ENCODE measurements at places on chromosomes 3 and 15.

- no peak for DNase-seq
Measured at GRCh38 chr3:88589138-88589537, 439.4 kb downstream of the C3orf38 start.

GRCh38 chr3:196519718-196520082 lies 4.6 kb upstream of the SMCO1 start:
- no peak for DNase-seq

- DNase-seq, result no peak
Measured at GRCh38 chr3:143532091-143532490, 316.2 kb downstream of the SLC9A9 start.

GRCh38 chr15:88139936-88140335 lies 116.6 kb downstream of the NTRK3 start:
- DNase-seq, result no peak

DNA sequence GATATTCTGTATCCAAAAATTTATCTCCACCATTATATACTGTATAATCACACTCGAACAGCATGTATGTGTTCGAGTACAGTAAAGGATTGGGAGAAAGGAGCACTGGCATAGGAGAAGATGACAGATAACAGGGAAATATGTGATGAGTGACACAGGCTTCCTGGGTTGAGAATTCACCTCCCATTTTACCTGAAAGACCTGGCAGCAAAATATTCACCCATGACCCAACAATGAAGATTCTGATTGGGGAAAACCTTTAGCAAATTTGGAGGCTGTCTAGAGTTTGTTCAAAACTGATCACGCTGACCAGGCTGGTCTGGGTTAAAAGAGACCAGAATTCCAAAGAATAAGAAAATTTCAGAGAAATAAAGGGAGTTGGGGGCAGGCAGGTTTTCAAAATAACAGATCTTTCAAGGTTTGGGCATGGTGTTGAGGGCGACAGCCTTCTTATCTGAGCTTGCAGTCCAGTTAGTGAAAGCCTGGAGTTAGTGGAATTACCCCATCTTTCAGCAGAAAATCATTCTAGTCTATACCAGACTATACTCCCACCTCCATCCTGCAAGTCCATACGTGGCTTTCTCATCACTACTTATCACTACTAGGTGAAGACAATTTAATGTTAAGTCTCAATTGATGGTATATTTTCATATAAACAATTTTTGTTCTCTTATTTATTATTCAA lies 42.8 kb upstream of the RSL24D1 start:
- no peak for DNase-seq

GRCh38 chr3:189985948-189986347 lies 134.7 kb downstream of the P3H2 start:
- DNase-seq, result no peak

DNA sequence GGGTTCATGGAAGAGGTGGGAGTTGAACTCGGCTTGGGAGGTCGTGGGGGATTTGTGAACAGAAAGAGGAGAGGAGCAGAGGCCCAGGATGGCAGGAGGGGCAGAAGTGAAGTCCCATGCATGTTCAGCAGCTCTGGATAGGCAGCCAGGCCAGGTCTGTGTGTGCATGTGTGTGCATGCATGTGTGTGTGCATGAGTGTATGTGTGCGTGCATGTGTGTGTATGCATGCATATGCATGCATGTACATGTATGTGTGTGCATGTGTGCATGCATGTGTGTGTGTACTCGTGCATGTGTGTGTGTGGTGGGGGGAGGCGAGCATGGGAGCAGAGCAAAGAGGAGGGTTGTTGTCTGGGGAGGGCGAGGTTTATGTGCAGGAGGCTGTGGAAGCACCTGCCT lies 178.4 kb downstream of the RPLP1 start:
- DNase-seq, result no peak

DNA sequence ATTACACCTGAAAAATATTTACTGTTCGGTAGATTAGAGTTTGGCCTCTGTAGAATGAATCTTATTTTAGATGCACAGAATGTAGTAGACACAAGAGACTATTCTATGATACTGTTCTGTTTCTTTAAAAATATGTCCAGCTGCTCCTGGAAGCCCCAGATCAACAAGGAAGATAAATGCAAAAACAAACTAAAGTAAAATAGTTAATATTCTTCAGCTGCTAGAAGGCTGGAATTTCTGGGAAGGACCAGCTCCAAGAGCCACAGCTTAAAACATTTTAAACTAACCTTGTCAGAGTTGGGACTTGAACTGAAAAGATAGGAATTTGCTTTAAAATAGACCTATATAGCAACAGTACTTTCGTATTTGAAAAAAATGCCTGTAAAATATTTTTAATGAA lies 277.9 kb downstream of the PTPRG start:
- DNase-seq, result no peak

DNA sequence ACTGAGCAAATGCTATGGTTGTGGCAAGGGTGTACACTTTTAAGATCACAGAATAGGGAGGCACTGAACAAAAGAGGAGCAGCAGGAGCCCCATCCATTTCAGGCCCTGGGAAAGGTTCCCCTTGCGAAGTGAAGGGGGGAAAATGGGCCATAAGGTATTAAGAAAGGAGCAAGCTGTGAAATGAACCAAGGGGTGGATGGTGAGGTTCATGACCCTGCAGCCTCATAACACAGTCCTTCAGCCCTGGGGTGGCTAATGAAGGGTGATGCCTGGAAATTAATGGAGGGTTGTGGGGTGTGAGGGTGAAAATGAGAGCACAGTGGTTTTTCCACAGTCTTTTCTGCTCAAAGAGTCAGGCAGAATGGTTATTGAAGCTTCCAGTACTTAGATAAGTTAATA lies 150.1 kb downstream of the PDZRN3 start:
- DNase-seq, result no peak

- no peak for DNase-seq
Measured at GRCh38 chr15:47514200-47514652, 203.1 kb upstream of the SEMA6D start.

- DNase-seq, result no peak
Measured at GRCh38 chr15:88512601-88513000, 33.9 kb downstream of the DET1 start.

- DNase-seq, result peak; percentile 36
Measured at GRCh38 chr3:30199096-30199759, 407.2 kb upstream of the TGFBR2 start.

GRCh38 chr3:23950293-23950692 lies 5.2 kb downstream of the NR1D2 start:
- DNase-seq, result no peak

DNA sequence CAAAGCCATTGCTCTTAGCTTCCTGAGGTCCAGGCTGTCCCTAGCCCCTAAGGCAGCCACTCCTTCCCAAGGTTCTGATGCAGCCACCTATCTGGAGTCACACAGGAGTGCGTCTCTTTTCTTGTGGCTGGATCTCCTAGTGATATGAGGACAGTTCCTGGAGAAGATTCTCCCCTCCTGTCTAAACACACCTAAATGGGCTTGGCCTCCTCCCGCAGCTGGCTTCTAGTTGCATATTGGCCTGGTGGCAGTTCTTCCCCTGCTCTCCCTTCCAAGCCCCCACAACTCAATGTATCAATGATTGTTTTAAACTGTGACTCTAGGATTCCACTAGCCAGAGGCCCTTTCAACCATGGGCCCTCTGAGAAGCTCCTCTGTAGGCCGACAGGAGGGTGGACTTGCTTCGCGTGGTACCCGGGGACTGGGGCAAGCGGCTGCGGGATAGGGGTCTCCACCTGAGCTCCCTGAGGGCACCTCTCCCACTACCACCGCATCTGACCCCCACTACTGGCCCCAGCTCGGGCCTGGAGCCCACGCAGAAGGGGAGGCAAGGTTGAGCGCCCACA lies 1.4 kb downstream of the ITGA11 start:
- DNase-seq, result no peak

- DNase-seq, result no peak
Measured at GRCh38 chr3:31408720-31409119, 124.0 kb upstream of the STT3B start.

DNA sequence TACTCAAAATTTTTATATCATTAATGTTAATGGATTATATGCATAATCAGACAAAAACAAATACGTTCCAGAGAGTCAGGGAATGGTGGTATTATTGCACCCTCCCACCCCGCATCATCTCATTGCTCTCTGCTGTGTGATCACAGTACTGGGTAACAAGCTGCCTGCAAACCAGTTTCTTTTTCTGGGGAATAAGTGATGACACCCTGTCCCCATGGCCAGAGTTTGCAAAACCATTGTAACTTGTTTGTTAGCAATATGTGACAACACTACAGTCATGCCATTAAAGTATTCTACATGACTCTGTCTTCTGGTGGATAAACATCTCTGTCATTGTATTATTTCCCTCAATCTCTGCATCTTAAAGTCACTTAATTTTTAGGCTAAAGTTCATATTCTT lies 39.5 kb downstream of the ZBTB38 start:
- no peak for DNase-seq

GRCh38 chr3:134809427-134810051 lies 14.5 kb downstream of the EPHB1 start:
- DNase-seq, result no peak

DNA sequence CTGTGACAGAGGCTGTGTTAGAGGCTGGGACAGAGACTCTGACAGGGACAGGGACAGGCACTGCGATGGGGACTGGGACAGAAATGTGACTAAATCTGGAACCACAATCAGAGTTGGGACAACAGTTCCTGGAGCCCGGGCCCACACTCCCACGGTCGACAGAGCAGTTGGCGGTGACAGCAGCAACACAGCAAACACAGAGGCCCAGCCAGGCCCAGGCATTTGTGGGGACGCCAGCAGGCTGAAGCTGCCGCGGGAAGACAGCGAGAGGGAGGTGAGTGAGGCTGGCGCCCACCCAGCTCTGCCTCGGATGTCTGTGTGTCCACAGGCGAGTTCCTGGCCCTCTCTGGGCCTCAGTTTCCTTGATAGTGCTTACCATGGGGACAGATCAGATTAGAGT lies 9.3 kb upstream of the HCN4 start:
- DNase-seq, result no peak

DNA sequence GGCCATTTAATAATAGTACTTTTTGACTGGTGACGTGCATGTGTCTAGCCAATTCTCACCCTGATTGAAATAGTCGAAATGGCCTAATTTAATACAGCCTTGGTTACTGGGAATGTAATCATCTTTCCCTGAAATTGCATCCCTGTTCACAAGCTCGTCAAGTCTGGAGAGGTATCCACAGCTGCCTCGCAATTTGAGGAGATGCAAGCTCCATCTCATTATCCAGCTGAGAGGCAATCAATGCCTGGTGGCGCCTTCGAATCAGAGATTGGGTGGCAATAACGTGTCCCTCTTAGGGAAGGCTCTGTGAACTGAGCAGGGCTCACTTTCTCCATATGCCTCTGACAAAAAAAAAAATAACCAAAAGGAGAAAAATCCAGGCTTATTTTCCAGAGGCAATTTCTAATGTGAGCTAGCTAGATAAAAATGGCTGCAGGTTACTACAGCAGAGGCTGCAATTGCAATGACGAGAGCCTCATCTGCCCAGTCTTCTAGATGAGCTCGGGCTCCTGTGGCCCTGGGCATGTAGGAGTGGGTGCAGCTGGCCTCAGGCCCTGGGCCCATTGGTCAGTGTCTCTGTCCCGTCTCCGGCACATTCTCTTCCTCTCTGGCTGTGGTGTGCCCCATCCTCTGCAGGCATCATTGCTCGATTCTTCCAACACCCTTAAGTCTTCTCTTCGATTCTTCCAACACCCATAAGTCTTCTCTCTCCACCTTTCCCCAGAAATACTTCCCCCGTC lies 487.5 kb downstream of the GABRG3 start:
- no peak for DNase-seq

DNA sequence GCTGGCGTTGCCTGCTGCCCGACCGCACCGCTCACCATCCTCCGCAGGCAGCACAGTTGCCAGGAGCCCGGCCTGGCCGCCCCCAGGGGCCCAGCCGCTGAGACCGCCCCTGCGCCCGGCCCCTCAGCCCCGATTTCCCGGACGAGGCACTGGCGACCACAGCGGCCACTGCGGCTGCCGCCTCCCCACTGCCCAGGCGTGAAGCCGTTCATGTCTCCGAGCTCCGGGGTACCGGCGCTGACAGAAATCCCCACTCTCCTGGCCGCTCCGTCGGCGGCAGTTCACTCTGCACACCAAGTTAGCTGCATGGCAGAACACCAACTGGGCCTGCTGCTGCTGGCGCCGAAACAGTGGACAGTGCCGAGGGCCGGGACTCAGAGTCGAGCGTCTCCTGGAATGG lies 8.5 kb downstream of the SELENOT start:
- DNase-seq, result no peak

- DNase-seq, result no peak
Measured at GRCh38 chr3:7190095-7190494, 329.2 kb downstream of the GRM7 start.

GRCh38 chr3:130480736-130481135 lies 36.2 kb upstream of the COL6A6 start:
- peak; percentile 17 for DNase-seq

DNA sequence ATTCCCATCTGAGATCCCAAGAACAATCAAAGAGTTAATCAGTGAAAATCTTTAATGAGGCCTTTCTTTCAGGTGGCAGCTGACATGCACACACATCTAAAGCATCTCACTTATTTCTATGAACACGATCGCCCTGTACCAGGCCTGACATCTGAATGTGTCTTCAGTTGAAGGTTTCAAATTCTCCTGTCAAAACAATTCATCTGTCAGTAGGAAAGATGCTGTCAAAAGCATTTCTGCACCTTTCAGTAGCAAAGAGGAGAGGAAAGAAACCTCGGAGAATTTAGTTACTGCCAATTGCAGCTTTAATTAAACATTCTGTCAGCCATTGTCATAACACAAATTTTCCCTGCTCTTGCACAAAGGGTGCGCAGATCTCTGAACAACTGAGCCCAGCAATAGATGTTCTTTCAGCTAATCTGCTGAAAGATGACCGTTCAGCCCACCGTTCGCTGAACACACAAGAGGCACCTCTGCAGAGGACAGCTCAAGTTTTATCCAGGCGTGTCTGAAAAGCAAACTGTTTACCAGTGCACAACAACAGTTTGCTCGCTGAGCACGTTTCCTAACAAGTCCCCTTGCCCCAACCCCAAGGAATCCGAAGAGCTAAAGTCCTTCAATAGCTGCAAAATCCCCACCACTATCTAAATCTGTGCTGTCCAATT lies 34.1 kb downstream of the LRIG1 start:
- no peak for DNase-seq

- no peak for DNase-seq
Measured at GRCh38 chr15:43314171-43314570, 16.2 kb downstream of the LCMT2 start.

- no peak for DNase-seq
Measured at GRCh38 chr3:170848292-170848917, 21.6 kb downstream of the RPL22L1 start.

DNA sequence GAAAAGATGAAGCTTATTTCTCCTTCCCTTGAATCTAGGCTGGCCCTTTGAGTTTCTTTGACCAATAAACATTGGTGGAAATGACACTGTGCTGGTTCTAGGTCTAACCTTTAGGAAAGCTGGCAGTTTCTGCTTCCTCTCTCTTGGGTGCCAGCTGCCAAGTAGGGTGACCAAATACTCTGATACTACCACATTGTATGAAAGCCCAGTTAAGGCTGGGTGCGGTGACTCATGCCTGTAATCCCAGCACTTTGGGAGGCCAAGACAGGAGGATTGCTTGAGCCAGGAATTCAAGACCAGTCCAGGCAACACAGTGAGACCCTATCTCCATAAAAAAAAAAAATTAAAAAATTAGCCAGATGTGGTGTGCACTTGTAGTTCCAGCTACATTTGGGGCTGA lies 320.7 kb downstream of the ZNF621 start:
- DNase-seq, result no peak

- DNase-seq, result no peak
Measured at GRCh38 chr15:75544359-75544758, 34.8 kb downstream of the PTPN9 start.
